Pulmonary artery endothelial cell (primary cell): ENCODE measurements at places on chromosomes 4 and X. TPM values are rescaled to one million over a fixed set of nuclear protein-coding genes. Genes with fewer than 3 reads are reported as not detected.

Gene FAM53A
- 2.0 and 2.6 TPM in 2 replicates for total RNA-seq

Gene ASB11
- total RNA-seq, result not detected in 2 replicates

Gene MAB21L2
- 0.32 and 0.66 TPM in 2 replicates for total RNA-seq

Gene FGFR3
- 0.79 and 0.81 TPM in 2 replicates for total RNA-seq

Gene AKAP4
- not detected in 2 replicates for total RNA-seq

Gene MAGED4
- 2.2 and 3.2 TPM in 2 replicates for total RNA-seq

Gene NOX1
- total RNA-seq, result not detected in 2 replicates

Gene RAB41
- not detected in 2 replicates for total RNA-seq

Gene SMIM31
- total RNA-seq, result not detected in 2 replicates

Gene VCX
- not detected in 2 replicates for total RNA-seq

Gene BGN
- total RNA-seq, result 22.9 and 35.6 TPM in 2 replicates

Gene PWWP3B
- 0.42 and 1.5 TPM in 2 replicates for total RNA-seq

Gene NAP1L2
- 0.73 and 2.4 TPM in 2 replicates for total RNA-seq

Gene ZDHHC9
- 17.4 and 19.7 TPM in 2 replicates for total RNA-seq

Gene IBSP
- total RNA-seq, result not detected in 2 replicates

Gene CDX4
- total RNA-seq, result not detected in 2 replicates

Gene MAGED1
- 59.3 and 85.8 TPM in 2 replicates for total RNA-seq

Gene HAUS3
- 9.0 and 16.8 TPM in 2 replicates for total RNA-seq

Gene UGT2B11
- total RNA-seq, result not detected in 2 replicates
